HT1080 (cell line): ENCODE measurements at places on chromosomes 3 and 15.
A peak's percentile ranks its signal among the peaks of the same experiment; 100 is the strongest.

GRCh38 chr3:105502333-105502732 is 135.6 kb downstream of the ALCAM start:
- no peak for DNase-seq

DNA sequence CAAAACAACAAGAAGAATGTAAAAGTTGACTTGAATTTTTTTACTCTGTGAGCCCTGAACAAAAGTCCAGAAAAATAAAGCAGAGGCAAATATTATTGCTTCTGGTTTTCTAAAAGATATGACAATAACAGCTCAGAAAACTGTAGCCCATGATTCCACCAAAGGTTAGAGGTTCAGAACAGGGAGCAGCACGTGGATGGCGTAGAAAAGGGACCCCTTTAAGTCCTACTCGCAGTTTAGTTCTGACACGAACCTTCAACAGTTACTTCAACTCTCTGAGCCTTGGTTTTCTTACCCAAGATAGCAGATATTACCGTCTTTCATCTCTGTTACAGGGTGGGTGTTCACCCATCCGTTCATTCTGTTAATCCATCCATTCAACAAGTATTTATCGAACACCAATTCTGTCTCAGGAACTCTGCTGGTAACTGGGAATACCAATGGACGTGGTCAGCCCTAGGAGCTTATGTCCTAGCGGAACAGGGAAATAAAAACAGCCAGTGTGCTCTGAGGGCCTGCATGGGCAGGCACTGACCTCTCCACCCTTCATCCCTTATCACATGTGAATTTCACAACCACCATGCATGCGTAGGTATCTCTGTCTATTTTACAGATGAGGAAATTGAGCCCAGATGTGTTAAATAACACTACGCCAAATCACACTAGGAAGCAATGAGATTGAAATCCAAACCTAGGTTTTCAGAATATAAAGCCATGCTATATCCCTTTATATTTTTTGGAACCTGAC is 274.2 kb upstream of the ICE2 start:
- DNase-seq, result no peak

DNA sequence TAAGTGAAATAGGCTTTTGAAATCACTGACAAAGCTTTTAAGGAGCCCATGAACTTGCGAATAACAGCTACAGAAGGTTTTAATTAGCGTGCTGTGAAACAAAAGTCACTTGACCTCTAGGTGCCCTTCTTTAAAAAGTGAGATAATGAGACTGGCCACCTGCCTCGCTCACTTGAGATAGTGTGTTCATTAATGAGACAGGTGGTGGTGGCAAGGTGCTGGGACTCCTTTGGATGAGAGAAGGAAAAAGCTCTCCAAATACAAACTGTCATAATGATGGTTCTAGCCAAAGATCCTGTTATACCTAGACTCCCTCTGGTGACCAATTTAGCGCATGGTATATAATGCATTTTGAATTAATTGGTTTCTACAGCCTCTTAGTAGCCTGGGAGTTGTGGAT is 22.7 kb upstream of the IREB2 start:
- DNase-seq, result peak; percentile 26

DNA sequence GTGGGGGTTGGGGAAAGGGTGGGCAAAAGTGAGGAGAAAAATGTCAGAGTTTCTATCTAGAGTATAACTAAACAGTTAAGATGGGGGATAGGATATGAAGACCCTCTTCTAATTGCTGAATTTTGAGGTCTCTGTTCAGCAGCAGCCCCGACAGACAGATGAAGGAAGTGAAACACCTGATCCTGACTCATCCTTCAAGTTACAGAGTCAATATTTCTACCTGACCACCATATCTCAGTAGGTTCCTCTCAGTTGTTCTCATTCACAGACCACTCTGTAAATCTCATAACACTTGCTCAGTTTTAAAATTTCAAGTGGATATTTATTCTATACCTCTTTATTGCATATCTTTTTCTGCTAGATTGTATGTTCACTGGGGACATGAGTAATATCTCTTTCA is 69.5 kb downstream of the CCDC54 start:
- DNase-seq, result no peak

GRCh38 chr15:73052653-73053397 is 562 bp downstream of the NEO1 start:
- DNase-seq, result peak; percentile 4

- DNase-seq, result no peak
Observed at GRCh38 chr15:49088996-49089395, 42.8 kb upstream of the SECISBP2L start.

- DNase-seq, result no peak
Observed at GRCh38 chr15:29115093-29115991, 154.3 kb downstream of the NSMCE3 start.

GRCh38 chr3:43180027-43180426 is 74.1 kb upstream of the POMGNT2 start:
- peak; percentile 95 for DNase-seq

DNA sequence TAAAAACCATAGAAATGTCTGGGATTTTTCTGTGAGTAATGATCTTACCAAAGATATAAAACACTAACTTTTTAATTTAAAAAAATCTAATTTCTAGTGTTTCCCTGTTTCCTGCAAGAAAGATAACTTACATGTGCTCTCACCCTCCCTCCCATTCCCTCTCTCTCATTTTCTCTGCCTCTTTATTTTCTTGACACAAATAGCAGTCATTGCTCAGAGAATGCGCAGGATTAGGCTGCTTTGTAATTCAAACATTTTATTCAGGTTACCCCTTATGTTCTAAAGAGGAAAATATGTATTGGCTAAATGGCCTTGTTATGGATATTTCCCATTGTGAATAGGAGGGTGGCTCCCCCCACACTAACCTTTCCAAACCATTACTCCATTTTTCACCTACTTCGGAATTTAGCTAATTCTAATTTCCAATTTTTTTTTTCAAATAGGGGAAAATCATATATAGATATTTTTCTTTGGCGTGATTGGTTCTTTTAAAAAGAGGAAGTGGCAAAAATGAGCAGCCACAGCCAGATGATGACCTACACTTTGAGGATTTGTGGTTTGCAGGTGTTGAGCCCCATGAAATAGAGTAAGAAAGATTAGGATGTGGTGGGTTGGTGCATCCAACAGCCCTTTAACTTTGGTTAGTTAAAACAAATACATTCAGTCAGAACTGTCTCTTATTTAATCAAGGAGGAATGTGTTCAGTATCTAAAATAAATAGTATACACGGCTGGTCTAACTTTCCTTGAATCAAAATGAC is 554.4 kb downstream of the IGSF11 start:
- no peak for DNase-seq

DNA sequence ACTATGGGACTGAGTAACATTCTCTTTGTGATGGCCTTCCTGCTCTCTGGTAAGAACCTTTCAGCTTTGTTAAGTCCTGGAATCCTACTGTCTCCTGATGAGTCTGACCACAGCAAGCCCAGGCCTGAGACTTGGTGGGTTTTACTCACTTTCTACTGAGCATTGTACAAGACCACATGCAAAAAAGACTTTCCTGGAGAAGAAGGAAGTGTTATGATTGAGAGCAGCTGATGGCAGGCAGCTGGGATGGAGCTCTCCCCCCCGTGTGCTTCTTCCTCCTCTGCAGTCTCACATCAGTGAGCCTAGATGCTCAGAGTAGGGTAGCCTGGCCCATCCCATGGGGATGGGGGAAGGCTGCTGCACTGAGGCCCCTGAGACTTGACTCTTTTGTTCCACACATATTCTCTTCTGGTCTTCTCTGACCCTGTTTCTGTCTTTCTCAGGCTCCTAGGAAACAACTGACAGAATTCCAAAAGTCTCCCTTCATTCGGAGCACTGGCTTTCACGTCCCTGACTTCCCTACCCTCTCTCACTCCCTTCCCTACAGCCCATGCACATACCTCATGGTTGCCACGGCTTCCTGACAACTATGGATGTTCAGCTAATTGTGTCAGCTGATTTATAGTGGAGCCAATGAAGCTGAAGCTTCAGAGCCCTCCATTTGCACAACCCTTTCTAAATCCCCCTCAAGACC is 36.6 kb downstream of the CD86 start:
- no peak for DNase-seq

GRCh38 chr3:71456156-71456555 is 127.4 kb downstream of the FOXP1 start:
- peak; percentile 20 for DNase-seq

DNA sequence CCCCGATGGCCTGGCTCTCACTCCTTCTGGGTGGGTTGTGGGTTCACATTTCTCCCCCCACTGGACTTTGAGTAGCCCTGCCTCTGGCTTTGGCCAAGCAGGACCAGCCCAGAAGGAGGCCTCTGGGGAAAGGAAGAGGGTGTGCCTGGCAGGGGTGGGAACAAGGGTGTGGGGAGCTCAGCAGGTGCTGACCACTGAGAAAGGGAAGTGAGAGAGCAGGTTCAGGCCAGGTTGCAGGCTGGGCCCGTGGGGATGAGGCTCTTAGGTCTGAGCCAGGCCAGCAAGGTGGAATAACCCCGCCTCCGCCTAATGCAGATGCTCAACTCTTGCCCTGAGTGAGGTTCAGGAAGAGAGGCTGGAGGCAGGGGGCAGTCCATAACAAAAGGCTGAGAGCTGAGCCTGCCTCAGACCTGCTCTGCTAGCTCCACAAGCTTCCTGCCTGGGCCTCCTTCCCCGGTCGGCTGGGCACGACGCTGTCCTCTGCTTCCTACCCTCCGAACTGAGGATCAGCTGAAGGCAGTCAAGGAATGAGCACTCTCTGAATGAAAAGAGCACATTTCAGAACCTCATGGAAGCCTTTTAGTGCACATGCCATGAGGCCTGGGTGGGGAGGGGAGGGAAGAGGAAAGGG is 82.7 kb downstream of the TLE3 start:
- DNase-seq, result no peak

- peak; percentile 31 for DNase-seq
Observed at GRCh38 chr3:151404316-151404715, 19.8 kb upstream of the P2RY12 start.

DNA sequence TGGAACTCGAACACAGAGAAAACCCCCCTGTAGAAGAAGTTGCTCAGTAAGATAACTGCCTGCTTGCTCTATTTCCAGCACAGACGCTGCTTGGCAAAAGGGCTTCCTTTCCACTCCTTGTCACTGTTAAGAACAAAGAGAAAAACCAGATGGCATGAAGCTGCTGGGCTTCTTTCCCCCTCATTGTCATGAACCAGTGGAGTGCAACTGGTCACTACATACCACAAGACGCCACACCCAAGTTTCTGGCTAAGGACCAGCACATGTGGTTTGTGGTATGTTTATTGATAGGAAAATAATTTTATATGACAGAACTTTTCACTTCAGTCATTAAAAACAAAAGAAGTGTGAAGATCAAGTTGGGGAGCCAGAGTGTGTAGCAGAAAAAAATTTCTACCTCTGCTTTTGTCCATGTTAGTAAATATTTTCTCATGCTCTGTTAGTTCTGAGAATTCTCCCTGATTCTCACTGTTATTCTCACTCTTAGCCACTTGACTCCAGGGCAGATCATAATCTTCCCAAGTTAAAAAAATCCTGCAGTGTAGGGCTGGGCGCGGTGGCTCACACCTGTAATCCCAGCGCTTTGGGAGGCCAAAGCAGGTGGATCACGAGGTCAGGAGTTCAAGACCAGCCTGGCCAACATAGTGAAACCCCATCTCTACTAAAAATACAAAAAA is 37.9 kb downstream of the CLK3 start:
- peak; percentile 46 for DNase-seq

GRCh38 chr15:34223904-34224596 is 766 bp upstream of the EMC4 start:
- no peak for DNase-seq

GRCh38 chr3:189148081-189148507 is 23.7 kb upstream of the TPRG1 start:
- DNase-seq, result peak; percentile 73

GRCh38 chr3:49170744-49171118 is 667 bp upstream of the KLHDC8B start:
- no peak for DNase-seq

GRCh38 chr3:152874896-152875749 is 40.2 kb downstream of the P2RY1 start:
- no peak for DNase-seq

DNA sequence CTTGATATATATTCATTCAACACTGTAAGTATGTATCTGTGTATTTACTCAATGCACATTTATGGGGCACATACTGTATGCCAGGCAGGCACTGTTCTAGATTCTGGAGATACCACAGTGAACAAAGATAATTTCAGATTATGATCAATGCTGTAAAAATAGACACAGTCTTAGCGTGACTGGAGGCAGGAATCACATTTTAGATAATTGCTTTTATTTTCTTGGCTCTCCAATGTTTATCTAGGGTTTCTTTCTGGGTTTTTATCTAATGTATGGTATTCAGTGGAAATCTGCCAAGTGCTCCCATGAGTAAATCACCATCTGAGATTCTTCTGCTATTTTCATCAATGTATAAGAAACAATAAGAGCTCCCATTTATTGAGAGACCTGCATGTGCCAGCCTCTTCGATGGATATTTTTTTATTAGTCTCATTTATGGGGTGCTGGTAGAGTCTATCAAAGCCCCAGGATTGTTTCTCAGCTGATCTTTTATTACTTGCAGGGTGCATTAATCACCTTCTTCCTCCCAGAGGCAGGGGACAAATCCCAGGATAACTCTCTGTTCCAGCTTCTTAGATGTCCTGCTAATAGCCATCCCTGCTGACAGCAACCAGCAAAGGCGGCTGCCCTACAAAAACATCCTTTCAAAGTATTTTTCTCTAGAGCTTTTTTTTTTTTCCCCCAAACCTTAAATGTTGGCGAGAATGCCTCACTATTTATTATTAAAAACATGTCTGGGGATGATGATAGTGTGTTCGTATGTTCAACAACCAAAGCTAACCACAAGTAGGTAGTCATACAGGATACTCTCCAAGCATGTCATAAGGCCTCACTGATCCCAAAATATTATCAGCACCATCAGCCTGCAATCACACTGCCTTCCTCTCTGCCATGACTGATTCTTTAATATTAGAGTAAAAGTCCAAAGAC is 331.0 kb upstream of the RASGRP1 start:
- DNase-seq, result peak; percentile 58

- DNase-seq, result no peak
Observed at GRCh38 chr15:74525309-74525708, 15.7 kb upstream of the ARID3B start.

DNA sequence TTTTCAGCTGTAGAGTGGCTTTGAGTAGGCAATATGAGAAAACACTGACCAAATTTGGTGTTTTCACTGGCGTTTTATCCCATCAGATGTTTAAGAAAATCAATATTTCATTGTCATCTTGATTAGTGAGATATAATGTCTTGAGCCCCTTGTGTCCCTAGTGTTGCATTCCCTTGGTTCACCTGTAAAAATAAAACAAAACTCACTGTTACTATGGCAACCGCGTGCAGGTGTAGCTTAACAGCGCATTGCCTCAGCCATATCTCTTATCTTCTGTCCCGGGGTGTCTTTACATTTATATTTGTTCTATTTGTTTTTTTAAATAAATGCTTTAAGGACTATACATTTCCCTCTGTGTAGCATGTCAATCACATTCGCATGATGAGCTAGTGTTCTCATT is 551.6 kb downstream of the ZIC1 start:
- no peak for DNase-seq

DNA sequence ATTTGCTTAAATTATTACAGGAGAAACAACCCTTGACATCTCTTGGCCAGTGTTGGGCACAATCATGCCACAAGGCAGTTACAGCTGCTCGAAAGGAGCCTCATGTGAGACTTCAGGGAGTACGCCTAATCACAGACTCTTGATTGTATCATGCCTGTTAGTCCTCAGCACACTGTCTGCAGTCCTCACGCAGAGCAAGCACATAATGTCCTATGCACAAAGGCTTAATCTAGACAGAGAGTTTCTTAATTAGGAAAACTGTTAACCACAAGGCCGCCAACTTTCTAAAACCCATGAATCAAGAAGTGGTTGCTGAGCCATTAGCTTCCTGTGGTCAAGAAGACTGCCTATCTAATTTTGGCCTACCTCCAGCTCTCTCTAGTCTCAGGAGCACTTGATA is 172.0 kb downstream of the UNC13C start:
- DNase-seq, result peak; percentile 95
